ENCODE measurements at places on chromosomes 11 and 22.

GRCh38 chr22:48695731-48696305 is 1131.9 kb downstream of the BRD1 start:
- no peak for DNase-seq

DNA sequence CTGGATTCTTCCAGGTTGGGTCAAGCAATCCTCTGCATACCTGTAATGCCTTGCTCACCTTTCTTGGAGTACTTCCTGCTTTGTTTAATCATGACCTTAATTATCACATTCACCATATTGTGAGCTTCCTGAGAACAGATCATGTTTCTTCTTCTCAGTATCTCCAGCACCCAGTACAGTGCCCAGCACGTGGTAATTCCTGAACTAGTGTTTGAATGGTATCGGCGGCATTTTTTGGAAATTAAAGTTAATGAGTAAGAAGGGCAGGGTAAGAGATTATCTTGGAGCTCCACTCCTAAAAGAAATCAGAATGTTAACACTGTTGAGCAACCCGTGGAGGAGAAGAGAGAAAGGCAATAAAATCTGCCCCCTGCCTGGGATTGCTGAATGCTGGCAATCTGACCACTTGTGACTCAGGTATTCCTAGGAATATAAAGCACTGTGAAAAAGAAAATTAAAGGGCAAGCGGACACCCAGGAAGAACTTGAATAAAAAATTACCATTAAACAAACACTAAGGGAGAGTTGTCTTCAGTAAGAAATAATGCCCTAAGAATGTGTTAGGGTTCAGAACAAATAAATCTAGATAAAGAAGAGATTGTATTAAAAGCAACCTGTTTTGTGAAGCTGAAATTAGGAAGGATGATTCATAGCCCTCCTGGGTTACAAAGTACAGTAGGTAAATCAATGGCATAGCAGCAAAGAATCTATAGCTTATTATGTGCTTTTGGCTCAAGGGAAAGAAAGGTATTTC is 92.9 kb downstream of the PDHX start:
- no peak for DNase-seq

- no peak for DNase-seq
Observed at GRCh38 chr11:113240790-113241635, 73.4 kb upstream of the TTC12 start.

- no peak for DNase-seq
Observed at GRCh38 chr11:61711498-61711897, 31.3 kb downstream of the DAGLA start.

DNA sequence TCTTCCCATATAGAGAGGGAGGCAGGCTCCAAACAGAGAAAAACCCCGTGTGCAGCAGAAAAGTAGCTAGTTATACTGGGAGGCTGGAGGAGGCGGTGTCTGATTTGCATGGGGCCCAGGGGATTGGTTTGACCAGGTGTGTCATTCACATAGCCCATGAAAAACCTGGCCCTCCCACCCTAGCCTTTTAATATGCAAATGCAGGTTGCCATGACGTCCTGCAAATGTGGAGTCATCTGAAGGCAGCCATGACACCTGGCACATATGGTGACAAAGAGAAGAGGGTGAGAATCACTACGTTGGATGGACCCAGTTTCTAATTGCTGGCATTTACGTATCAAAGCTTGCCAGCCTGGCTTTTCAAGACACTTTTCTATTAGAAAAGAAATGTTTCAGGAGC is 57.8 kb downstream of the FAM181B start:
- no peak for DNase-seq

DNA sequence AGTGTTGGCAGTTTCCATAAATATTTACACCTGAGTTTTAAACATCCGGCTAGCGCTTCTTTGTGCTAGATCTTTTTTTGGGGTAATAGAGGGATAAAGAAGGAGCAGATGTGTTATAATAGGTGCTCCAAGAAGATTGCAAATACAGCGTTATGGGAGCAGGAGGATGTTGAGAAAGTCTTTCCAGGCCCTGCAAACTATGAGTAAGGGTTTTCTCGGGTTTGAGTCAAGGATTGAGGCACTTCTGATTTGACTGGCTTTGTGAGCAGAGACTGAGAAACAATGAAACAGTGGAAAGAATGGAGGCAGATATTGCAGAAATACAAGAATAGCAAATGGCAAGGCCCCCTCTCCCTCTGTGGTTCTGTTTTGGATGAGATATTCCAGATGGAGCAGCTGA is 155.0 kb upstream of the TIMP3 start:
- no peak for DNase-seq

DNA sequence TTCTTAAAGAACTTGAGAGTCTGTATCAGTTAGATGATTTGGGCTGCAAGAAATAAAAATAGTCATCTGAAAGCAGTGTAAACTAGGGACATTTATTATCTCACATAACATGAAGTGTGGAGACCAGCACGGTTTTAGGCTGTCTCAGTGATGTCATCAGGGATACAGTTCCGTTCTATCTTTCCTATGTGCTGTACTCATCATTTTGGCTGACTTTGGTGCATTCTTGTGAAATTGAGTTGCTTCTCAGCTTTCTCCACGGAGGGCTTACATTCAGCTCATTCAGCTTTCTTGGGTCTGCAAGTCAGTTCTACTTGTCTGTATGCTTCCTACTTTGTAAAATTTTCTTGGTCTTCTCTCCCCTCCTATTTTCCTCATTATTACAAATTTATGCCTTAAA is 51.8 kb upstream of the LIN7C start:
- DNase-seq = no peak

GRCh38 chr11:75059299-75059698 is 37.4 kb downstream of the OR2AT4 start:
- no peak for DNase-seq

- DNase-seq = no peak
Observed at GRCh38 chr11:18705651-18706281, 7.2 kb downstream of the TMEM86A start.

GRCh38 chr11:126197277-126197939 is 14.0 kb downstream of the RPUSD4 start:
- DNase-seq = no peak

DNA sequence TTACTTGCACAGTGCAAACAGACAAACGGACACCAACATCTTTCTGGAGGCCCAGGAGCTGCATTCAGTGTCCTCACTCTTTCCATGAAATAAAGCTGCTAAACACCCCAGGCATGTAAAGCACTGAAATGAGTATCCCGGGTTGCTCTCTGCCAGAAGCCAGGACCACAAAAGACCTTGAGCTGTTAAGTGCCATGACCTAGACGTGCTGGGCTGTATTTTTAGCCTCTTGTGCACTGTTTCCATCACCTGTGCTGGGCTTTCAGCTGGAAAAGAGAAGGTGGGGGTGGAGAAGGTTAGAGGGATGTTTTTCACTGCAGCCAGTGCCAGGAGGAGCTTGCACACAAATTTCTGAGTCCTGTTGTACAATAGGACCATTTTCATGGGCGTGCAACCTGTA is 3.4 kb upstream of the KREMEN1 start:
- DNase-seq = no peak

GRCh38 chr11:61697078-61697502 is 16.9 kb downstream of the DAGLA start:
- DNase-seq = no peak

- no peak for DNase-seq
Observed at GRCh38 chr11:13831696-13832095, 130.8 kb upstream of the SPON1 start.

- DNase-seq = no peak
Observed at GRCh38 chr22:24583221-24584165, 9.4 kb downstream of the LRRC75B start.

- no peak for DNase-seq
Observed at GRCh38 chr11:60785806-60786361, 751 bp downstream of the MS4A10 start.

- no peak for DNase-seq
Observed at GRCh38 chr11:85464283-85464682, 162.9 kb downstream of the DLG2 start.

GRCh38 chr11:120775986-120776951 is 247.6 kb upstream of the TBCEL start:
- no peak for DNase-seq

DNA sequence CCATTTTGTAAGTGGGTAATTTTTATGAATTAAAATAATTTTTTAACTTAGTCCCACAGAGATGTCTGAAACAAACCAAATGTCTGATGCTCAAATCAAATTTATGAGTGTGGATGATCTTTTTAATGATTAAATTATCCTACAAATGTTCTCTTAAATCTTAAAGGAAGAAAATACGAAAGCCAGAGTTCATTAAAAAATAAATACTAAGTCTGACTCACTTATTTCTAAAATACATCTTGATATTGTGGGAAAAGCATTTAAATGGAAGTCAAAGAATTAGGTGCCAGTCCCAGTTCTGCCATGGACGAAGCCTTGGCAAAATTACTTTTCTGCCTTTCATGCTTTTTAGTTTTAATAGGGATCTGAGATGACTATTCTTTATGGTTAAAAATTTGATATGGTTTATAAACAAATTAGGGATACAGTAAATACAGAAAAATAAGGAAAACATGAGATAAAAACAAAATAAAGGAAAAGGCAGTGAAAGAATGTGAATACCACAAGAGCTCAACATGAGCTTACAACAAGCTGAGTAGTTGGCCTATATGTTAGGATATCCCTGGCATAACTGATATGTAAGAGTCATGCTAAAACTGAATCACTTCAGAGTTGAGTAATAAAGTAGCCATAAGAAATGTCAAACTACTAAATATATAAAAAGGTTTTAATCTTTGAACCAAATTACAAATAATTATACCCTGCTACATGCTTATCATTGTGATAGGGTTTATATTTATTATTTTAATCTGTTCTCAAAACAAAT is 9.2 kb downstream of the CCDC34 start:
- DNase-seq = no peak

GRCh38 chr11:24132471-24132870 is 364.4 kb upstream of the LUZP2 start:
- DNase-seq = no peak

GRCh38 chr11:44005956-44006355 is 41.8 kb upstream of the ACCSL start:
- no peak for DNase-seq

Measured in progenitor cell of endocrine pancreas (in vitro differentiated cells).